ENCODE measurements at places on chromosomes 12 and 14.

DNA sequence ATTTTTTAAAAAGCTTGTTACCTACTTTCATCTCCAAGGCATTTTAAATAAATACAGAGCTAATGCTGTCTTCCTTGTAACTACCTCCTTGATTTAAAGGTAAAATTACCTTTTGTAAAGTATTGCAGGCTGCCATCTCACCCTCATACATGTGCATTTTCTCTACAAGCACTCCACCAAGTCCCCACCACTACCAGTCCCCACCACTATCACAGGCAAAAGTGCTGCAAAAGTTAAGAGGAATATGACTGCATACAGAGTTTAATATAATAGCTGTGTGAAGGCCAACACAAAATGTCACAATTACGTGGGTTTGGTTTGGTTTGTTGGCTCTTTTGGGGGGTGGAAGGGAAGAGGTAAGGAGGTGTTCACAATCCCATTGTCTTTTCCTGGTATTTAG lies 9.6 kb downstream of the SIX1 start:
- no peak for DNase-seq

DNA sequence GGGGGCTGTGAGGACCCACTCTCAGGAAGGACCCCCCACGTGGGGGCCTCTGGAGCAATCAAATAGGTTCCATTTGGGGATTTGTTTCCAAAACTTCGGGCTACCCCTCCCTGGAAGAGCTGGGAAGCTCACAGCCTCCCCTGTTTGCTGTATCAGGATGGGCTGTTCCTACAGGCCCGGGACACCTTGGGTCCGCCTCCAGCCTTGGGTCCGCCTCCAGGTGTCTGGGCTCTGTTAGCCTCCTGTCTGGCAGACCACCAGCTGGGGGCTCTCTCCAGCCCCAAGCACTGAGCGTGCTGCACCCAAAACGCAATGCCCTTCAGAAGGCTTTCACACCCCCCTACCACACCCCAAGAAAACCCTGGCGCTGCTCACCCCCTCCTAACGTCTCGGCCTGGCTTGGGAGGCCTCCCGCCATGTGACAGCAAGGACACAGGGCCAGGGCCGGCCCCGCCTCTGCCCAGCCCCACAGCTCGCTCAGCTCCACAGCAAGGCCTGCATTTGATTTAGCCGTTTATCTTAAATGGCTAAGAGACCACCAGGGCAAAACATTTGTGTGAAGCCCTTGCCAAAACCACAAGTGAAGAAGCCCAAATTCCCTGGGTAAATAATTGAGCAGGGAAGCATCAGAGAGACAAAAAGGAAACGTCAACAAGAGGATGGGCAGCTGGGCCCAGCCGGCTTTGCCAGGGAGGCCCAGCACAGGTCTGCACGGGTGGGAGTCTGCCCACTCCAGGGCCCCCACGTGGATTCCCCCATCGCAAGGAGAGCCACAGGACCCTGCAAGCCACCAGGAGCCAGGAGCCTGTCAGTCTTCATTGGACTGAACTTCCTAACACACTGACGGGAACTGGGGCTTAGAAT lies 39.9 kb downstream of the BCL11B start:
- no peak for DNase-seq

DNA sequence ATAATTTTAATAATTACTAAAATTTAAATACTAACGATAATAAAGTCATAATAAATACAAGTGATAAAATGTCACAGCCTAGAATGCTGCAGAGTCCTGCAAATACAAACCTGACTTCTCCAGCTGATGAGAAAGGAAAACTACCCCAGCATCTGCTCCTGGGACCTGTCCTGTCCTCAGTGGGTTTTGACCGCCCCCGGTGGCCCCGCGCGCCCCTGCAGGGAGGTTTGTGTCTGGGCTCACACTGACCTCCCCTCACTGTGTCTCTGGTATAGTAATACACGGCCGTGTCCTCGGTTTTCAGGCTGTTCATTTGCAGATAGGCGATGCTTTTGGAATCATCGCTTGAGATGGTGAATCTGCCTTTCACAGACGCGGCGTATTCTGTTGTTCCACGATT lies 1139.4 kb downstream of the TMEM121 start:
- DNase-seq = no peak

DNA sequence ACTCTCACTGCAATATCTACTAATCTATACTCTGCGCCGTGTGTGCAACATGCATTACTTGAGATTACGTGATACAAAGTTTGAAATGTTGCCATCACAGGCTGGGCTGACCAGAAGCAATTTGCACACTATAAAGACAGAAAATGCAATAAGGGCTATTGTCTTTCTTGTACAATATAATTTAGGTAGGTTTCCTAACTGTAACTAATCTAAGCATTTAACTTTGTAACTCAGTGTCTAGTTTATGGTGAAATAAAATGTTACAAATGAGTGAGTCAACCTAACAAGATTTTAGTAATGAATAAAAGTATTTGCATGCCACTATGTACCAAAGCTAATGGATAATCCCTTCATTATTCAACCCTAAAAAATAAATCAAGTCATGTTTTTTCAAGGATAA lies 57.8 kb downstream of the LRP6 start:
- no peak for DNase-seq

DNA sequence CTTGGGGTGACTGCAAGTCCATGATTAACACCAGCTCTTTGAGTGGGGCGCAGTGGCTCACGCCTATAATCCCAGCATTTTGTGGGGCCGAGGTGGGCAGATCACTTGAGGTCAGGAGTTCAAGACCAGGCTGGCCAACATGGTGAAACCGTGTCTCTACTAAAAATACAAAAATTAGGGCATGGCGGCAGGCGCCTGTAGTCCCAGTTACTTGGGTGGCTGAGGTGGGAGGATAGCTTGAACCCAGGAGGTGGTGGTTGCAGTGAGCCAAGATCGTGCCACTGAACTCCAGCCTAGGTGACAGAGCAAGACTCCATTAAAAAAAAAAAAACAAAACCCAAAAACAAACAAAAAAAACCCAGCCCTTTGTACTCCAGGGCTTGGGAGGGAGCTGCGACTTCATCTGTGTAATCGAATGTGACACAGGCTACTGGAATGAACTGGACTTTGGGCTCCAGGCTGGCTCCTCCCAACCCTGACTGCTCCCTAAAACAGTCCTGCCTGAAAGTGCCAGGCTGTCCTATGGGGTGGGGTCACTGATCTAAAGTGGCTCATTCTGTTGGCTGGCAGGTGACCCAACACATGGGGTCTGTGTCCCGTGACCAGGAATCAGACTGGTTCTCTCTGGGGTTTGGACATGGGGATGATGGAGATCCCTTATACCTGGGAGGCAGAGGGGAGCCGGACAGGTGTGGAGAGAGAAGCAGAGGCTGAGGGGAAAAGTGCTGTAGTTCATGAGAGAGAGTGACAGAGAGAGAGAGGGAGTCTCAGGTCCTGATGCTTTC lies 9.3 kb upstream of the C12orf43 start:
- DNase-seq = no peak

DNA sequence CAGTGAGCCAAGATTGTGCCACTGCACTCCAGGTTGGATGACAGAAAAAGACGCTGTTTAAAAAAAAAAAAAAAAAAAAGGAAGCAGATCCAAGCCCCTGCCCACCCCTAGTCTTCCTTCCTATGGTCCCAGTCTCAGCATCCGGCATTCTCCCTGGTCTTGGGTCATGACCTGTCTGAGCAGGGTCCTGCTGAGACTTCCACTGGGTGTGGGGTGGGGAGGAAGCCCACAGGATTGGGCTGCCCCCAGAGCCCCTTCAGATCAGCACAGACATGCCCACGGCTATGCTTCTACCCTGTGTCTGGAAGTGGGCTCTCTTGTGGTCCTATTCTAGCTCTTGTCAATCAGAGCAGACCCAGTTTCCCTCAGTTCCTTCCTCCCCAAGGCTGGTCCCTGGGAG lies 12.6 kb upstream of the PLEK2 start:
- DNase-seq = no peak

GRCh38 chr12:39989501-39989900 lies 116.4 kb downstream of the SLC2A13 start:
- DNase-seq = no peak

DNA sequence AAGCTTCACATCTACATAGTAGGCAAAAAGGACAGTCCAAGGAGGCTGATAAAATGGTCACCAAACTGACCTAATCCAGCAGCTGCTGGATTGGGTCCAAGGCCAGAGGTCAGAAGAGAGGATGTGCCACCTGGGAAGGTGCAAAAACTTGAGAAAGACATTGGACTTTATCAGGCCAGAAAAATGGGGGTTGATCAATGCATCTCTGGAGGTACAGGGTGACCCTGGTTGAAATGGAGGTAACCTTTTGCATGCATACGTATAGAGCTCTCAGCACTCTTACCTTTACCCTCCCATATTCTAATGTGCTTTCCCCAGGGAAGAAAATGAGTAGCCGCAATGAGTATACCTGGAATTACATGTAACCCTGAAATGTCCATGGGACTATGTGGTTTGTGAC lies 16.0 kb downstream of the BTG1 start:
- no peak for DNase-seq

GRCh38 chr14:31895646-31896045 lies 181.5 kb upstream of the ARHGAP5 start:
- DNase-seq = no peak

DNA sequence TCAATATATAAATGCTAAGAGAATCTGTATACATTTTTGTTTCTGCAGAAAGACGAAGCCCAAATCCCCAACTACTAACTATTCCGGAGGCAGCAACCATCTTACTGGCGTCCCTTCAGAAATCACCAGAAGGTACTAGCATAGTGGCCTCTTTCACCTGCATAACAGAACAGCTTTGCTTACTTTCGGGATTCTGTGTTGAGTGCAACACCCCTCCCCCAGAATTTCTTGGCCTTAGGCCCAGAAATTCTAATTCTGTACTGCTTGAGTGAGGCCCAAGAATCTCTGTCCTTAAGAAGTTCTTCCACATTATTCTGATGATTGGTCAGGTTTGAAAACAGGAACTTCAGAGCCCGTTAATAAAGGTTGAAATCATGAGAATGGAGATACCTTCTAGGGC lies 2.9 kb downstream of the SPX start:
- DNase-seq = no peak

DNA sequence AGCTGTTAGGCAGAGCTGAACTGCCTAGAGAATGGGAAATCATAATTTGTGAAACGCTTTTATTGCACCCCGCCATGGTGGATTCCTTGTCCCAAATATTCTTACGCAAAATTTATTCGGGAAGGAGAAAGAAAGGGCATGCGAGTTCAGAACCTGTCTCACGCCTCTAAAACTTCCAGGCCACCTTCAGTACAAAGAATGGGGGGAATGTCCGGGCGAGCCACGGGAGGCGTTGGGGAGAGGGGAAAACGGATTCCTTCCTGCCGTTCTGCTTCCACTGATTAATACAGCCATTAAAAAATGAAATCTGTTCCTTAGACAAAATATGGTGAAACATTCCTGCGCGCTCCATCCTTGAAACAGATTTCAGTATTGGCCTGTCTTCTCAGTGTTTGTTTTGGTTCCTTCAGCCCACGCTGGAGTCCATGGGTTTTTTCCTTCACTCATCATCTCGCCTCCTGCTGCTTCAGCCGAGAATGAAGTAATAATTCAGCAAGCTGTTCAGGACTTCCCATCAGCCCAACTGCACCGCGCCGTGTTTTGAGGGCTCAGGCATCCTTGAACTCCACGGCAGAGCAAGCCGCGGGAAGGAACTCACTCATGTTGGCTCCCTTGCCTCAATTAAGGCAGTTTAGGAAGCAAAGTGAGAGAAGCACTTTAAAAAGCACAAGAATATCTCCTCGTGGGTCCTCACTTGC lies 47.7 kb upstream of the CDKN3 start:
- no peak for DNase-seq

- DNase-seq = no peak
Observed at GRCh38 chr12:6312529-6313325, 2.2 kb downstream of the PLEKHG6 start.

Measured in pulmonary artery endothelial cell (primary cell).